ENCODE measurements at places on chromosomes 1 and 21.

GRCh38 chr1:9194024-9194423, 40.5 kb upstream of the H6PD start:
- DNase-seq = no peak

GRCh38 chr1:206672844-206673758, 11.6 kb upstream of the MAPKAPK2 start:
- no peak for DNase-seq

DNA sequence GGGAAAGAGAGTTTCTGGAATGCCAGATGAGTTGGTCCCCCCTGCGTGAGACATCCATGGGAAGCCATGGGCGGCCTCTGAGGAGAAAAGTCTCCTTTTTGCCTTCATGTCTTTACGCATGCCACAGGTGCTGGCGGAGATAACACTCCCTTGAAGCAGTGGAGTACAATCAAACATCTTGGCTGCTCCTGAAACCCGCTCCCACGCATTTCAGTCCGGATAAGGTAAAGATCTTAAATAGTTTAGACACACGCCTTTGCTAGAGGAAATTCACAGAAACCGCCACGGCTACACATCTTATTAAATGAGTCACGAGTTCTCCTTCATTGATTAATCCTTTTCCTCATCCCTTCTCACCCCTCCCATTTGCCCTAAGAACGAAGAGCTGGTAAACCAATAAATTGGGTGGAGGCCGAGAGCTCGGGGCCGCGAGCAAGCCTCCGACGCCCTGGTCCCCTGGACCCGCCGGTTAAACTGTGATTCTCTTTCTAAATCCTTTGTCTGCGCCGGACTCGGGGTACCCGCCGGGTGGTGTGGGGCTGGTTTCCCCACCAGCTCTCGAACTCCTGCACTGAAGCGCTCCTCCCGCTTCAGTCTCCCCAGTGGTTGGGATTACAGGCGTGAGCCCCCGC, 6.6 kb upstream of the ZNF669 start:
- no peak for DNase-seq

- DNase-seq = no peak
Measured at GRCh38 chr1:201968202-201968925, 13.1 kb downstream of the TIMM17A start.

GRCh38 chr21:45103971-45104520, 29.7 kb downstream of the ADARB1 start:
- DNase-seq = no peak

GRCh38 chr1:22321917-22322316, 129.7 kb upstream of the ZBTB40 start:
- no peak for DNase-seq

- DNase-seq = no peak
Measured at GRCh38 chr1:40704817-40705733, 13.6 kb downstream of the NFYC start.

- DNase-seq = no peak
Measured at GRCh38 chr21:44766014-44766817, 35.4 kb downstream of the UBE2G2 start.

GRCh38 chr1:221192055-221192454, 312.8 kb downstream of the HLX start:
- no peak for DNase-seq

- no peak for DNase-seq
Measured at GRCh38 chr1:245465666-245466065, 310.9 kb downstream of the KIF26B start.

GRCh38 chr1:200969726-200970561, 53.6 kb downstream of the KIF21B start:
- peak; percentile 89 for DNase-seq

- no peak for DNase-seq
Measured at GRCh38 chr1:162562470-162562828, 927 bp downstream of the UAP1 start.

GRCh38 chr1:8373581-8374241, 55.8 kb downstream of the SLC45A1 start:
- DNase-seq = no peak

- DNase-seq = no peak
Measured at GRCh38 chr1:184866586-184866985, 107.7 kb downstream of the NIBAN1 start.
